ENCODE measurements at places on chromosomes 7 and 10.

DNA sequence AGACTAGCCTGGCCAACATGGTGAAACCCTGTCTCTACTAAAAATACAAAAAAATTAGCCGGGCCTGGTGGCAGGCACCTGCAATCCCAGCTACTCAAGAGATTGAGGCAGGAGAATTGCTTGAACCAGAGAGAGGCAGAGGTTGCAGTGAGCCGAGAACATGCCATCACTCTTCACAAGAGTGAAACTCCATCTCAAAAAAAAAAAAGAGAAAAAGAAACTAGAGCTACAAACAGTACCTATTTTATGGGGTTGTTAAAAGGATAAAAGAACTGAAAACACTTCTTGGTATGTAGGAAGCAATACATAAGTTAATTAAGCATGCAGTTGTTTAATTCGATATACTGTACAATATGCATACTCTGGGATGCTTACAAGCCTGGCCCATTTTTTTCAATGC, 216.9 kb downstream of the SORCS1 start:
- no peak for DNase-seq

DNA sequence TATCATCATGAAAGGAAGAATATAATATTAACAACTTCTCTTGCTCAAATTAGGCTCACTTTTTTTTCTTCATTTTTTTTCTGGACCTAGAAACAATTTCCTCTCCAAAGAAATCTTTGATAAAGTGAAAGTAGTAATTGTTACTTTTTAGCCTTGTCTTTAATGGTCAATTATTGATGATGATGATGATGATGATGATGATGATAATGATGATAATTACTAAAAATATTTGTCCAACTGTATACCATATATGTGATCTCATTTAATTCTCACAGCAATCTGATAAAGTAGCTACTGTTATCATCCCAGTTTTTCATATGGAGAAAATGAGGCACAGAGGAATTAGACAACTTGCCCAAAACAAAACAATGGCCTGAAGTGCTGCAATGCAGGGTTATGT, 12.8 kb downstream of the PRKG1 start:
- no peak for DNase-seq

- no peak for DNase-seq
These were observed 12.4 kb downstream of the BCAP29 start for GRCh38 chr7:107592361-107593024.

GRCh38 chr10:61039868-61040267, 95.9 kb upstream of the RHOBTB1 start:
- DNase-seq: no peak

DNA sequence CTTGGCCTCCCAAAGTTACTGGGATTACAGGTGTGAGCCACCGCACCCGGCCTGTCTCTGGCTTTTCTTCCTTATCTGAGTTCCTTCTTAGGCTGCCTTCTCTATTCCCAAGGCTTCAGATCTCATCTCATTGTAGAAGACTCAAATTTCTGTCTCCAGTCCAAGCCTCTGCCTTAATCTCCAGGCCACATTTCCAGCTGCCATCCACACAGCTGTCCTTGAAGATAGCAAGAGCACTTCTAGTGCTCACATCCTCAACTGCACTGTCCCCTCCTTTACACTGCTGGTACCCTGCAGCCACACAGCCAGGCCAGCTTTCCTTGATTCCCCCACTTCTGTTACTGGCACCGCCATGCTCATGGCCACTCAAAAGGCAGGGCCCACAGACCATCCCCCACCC, 35.6 kb downstream of the POLL start:
- no peak for DNase-seq

- no peak for DNase-seq
These were observed 20.2 kb upstream of the ELFN1 start for GRCh38 chr7:1649751-1650326.

GRCh38 chr10:17199351-17199804, 2.1 kb downstream of the TRDMT1 start:
- no peak for DNase-seq

DNA sequence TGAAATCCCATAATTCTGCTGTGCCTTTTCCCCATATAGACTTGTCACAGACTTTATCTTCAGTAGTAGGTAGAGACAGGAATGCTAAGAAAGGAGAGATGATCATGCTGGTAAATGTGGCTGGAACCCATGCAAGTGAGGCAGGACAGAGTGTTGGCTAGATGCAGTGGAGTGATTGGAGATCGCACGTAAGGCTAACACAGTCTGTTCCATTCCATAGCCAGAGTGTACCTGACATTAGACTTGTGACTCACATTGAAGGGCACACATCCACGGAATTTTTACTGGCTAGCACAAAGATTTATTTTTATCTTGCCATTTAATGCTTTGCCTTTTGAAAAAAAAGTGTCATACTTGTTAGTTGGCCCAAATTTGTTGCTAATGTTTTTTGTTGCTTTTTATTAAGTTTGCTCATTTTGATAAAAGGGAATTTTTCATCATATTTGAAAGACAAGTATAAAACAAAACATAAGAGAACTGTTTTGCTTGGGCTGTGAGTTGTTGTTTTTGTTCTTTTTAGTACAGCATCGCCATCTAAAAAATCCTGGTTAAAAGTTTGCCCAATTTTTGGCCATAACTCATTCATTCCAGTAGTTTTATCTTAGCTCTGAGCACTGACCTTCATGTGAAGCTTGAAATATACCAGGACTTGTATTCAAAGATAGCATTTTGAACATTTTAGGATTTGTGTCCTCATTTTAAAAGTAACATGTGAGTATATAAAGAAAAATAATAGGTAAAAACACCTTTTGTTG, 81.0 kb downstream of the CPED1 start:
- no peak for DNase-seq

DNA sequence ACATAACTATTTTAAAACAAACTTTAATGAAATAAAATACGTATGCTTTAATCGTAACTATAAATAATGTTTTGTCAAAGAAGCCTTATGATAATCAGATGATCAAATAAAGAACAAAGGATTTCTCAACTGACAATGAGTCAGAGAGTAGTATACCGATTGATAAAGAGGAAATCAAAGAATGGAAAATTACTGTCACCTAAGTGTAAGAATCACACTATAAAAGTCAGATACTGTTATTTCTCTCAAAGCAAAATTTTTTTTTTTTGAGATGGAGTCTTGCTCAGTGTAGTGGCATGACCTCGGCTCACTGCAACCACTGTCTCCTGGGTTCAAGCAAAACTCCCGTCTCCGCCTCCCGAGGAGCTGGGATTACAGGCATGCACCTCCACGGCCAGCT, 18.8 kb downstream of the DNAJC2 start:
- DNase-seq: no peak

GRCh38 chr7:48955916-48956315, 31.6 kb downstream of the CDC14C start:
- DNase-seq: no peak

DNA sequence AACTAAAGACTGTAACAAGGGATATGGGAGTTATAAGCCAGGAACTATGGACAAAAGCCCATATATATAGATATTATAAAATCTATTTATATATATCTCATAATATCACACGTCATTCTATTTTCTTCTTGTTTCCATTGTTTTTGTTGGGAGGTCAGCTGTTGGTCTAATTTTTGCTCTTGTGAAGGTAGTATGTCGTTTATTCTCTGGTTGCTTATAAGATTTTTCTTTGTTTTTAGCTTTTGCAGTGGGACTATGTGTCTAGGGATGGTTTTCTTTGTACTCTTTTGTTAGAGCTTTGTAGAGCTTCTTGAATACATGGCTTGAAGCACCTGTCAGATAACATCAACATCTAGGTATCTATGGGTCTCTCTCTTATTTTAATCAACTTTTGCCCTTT, 14.0 kb downstream of the ARL4A start:
- no peak for DNase-seq

DNA sequence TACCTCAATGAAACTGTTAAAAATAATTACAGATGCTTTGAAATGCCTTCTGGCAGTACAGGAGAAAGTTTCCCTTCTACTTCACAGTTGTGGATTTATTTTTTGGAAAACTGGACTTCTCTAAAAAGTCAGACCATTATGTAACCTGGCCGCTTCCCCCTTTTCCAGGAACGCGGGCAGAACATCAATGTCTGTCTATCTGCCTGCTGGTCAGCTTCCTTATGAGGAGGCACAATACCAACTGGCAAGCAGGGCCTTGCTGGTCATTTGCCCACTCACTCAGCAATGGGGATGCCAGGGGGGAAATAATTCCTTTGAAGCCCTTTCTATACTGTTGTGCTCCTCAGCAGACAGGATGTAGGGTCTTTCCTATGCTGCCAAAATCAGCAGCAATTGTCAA, 22.5 kb upstream of the ADRB1 start:
- no peak for DNase-seq

- peak; percentile 94 for DNase-seq
These were observed at the start of gene KIF5B for GRCh38 chr10:32056136-32057035. Gene KIF5B (minus strand): TSS chr10:32056425. CDS start chr10:32055973, 452 bp downstream.

DNA sequence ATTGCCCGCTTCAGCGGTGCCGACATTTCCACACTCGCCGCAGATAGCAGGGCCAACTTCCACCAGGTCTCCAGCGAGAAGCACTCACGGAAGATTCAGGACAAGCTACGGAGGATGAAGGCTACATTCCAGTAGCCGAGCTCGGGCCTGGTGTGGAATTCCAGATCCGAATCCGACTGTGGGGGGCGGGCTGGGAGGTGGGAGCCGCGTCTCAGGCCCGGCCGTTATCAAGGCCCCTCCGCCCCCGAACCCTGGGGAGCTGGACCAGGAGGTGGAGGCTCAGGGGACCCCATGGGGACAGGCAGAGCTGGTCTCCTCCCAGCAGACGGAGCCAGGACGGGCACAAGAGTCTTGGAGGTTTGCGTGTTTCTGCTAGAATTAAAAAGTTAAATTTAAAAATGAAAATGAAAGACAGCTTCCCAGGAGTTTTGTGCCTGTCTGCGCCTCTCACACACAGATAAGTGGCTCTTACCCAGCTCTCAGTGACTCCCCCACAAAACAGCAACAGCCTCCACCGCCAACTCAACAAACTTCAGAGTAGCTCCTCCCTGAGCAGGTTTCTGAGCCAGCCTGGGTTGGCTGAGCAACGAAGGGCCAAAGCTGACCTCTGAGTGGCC, 5.2 kb upstream of the UTF1 start:
- DNase-seq: peak; percentile 31

DNA sequence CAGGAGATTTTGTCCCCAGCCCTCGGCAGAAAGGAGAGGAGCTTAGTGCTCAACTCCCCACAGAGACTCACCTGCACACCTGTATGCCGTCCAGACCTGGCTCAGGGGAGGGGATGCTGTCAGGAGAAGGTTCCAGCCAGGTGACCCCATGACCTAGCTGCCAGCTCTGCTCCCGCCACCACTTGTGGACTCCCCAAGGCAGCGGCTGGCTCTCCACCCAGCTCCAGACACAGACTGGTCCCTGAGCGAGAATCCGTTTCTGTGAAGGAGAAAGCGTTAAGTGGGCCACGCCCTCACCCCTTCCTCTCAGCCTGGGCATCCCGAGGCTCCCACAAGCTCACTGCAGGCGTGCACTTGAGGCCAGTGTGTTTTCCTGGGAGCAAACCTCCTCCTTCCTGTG, 76.4 kb downstream of the RGS10 start:
- DNase-seq: no peak

GRCh38 chr10:60399328-60399727, 9.7 kb upstream of the ANK3 start:
- no peak for DNase-seq

- DNase-seq: no peak
These were observed 182.3 kb downstream of the SNX13 start for GRCh38 chr7:17758008-17758407.

- no peak for DNase-seq
These were observed 151.0 kb downstream of the CHCHD3 start for GRCh38 chr7:132930881-132931280.

Data from C1 segment of cervical spinal cord (tissue), 14 donors.